ENCODE measurements at places on chromosomes 3 and 15. TPM values are rescaled to one million over a fixed set of nuclear protein-coding genes. Genes with fewer than 3 reads are reported as not detected.
A peak's percentile ranks its signal among the peaks of the same experiment; 100 is the strongest.

The GOLGA8K gene
- 0.41 TPM for total RNA-seq

DNA sequence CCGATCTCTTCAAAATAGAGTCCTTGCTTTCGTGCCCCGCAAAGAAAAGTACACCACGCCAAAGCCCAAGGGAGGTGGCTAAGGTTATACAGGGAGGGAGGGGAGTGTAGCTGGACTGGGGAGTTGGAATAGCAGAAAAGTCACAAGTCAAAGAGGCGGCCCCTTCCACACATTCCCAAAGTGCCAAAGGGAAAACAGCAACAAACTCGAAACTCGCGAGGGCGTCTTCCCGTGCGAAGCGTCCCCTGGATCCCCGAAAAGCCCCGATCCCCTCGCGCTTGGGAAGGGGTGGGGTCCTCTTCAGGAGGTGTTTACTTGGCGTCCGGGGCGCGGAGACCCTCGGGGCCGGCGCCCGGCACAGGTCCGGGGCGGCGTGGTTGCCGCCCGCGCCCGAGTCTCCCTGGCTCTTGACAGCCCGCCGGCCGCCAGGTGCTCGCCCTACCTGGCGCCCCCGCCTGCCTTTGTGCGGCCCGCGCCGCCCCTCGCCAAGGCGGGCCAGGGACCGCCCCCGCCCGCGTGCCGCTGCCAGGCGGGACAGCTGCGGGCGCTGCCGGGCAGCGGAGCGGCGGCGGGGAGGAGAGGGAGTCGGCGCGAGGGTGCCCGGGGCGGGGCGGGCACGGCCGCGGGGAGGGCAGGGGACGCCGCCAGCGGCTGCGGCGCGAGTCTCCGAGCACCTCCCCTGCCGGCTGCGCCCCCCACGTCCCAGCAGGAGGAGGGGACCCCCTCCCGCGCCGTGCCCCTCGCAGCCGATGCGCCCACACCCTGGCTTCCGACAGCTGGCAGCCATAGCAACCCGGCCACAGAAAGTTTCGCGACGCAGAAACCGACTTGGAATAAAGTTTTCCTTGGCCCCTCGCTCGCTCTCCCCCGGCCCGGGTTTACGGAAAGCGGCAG, 966 bp downstream of the MYO1E start:
- H3K36me3 ChIP-seq, result no peaks in the 10 kb centered on the region
- peak overlapping the region; percentile 90 for H3K27ac ChIP-seq

- H3K27ac ChIP-seq, result no peak overlapping the region
- H3K4me3 ChIP-seq, result no peak overlapping the region
- no peak for DNase-seq
- no peaks in the 10 kb centered on the region for H3K4me1 ChIP-seq
These were observed 98.5 kb upstream of the CCDC80 start for GRCh38 chr3:112739252-112739965.

DNA sequence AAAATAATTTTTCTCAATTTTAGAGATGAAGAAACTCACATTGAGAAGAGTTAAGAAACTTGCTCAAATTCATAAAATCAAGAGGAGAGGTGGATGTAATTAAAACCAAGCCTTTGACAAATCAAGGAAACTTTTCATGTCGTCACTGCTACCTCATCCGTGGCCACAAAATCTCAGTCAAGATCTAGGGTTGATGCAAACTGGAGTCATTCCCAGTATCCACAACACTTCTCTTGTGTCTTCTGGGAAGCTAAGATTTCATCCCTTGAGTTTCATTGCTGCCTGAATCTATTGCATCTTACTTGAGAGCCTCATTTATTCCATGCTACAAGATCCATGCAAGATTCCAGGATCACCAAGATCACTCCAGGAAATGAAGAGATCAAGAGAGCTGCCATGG, 5.4 kb upstream of the FBN1 start:
- H3K27ac ChIP-seq, result no peak overlapping the region
- H3K36me3 ChIP-seq, result no peaks in the 10 kb centered on the region
- DNase-seq, result no peak
- no peaks in the 10 kb centered on the region for H3K4me1 ChIP-seq
- H3K4me3 ChIP-seq, result no peak overlapping the region
- no peaks in the 10 kb centered on the region for H3K27me3 ChIP-seq

- H3K4me3 ChIP-seq, result no peak overlapping the region
- H3K27me3 ChIP-seq, result no peaks in the 10 kb centered on the region
- peaks cover 11% of the 10 kb centered on the region for H3K4me1 ChIP-seq
- peak; percentile 70 for DNase-seq
- H3K27ac ChIP-seq, result no peak overlapping the region
These were observed 39.9 kb upstream of the MB21D2 start for GRCh38 chr3:192957441-192958021.

- no peaks in the 10 kb centered on the region for H3K36me3 ChIP-seq
- DNase-seq, result no peak
- no peak overlapping the region for H3K27ac ChIP-seq
- no peak overlapping the region for H3K4me3 ChIP-seq
- H3K27me3 ChIP-seq, result no peaks in the 10 kb centered on the region
These were observed 280.8 kb downstream of the SHQ1 start for GRCh38 chr3:72567474-72567873.

DNA sequence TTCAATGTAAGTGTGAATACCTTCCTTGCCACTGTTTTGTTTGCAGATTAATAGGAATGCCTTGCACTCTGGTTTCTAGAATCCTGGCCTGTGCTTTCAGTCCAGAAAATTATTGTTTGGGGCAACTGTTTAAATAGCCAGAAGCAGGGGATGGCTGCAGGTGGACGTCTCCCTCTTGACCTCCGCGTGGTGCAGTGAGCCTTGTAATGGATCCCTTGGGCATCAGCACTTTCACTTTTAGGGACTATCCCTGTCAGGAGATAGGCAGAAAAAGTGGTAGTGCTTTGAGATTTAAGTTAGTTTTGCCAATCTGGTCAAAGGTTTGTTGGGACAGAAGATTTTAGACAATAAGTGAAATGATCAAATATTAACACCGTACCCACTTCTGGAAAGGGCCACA, 178.6 kb upstream of the BHLHE40 start:
- H3K27ac ChIP-seq, result no peak overlapping the region
- no peak overlapping the region for H3K4me3 ChIP-seq
- no peaks in the 10 kb centered on the region for H3K4me1 ChIP-seq
- H3K27me3 ChIP-seq, result no peaks in the 10 kb centered on the region

DNA sequence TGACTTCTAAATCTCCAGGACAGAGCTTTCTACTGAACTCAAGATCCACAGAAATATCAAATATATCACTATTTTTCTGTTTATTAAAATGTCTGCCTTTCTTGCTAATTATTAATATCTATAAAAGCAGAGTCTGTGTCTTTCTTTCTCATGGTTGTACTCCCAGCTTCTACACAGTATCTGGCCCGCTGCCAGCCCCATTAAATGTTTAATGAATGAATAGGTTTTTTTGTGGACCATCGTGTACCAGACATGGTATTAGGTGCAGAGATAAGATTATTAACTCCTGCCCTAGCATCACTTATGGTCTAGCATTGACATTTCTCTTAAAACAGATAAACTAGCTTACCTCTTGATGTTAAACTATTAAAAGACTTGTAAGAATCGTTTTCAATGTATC, 111.4 kb upstream of the RBMS3 start:
- H3K36me3 ChIP-seq, result no peaks in the 10 kb centered on the region
- H3K4me3 ChIP-seq, result no peak overlapping the region
- no peaks in the 10 kb centered on the region for H3K27me3 ChIP-seq

- no peaks in the 10 kb centered on the region for H3K36me3 ChIP-seq
- no peak overlapping the region for H3K4me3 ChIP-seq
- no peak for DNase-seq
- H3K4me1 ChIP-seq, result peaks cover 6% of the 10 kb centered on the region
- no peak overlapping the region for H3K27ac ChIP-seq
These were observed 127.9 kb downstream of the MYRIP start for GRCh38 chr3:39937315-39937714.

DNA sequence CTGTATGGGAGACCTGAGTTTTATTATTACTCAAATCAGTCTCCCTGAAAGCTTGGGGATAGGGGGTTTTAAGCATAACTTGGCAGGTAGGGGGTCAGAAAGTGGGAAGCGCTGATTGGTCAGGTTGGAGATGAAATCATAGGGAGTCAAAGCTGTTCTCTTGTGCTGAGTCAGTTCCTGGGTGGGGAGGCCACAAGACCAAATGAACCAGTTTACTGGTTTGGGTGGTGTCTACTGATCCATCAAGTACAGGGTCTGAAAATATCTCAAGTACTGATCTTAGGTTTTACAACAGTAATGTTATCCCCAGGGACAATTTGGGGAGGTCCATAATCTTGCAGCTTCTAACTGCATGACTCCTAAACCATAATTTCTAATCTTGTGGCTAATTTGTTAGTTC, 17.8 kb upstream of the IQCF6 start:
- no peaks in the 10 kb centered on the region for H3K36me3 ChIP-seq
- no peak overlapping the region for H3K4me3 ChIP-seq
- H3K27me3 ChIP-seq, result peaks cover 11% of the 10 kb centered on the region
- no peak overlapping the region for H3K27ac ChIP-seq
- H3K4me1 ChIP-seq, result no peaks in the 10 kb centered on the region
- no peak for DNase-seq

DNA sequence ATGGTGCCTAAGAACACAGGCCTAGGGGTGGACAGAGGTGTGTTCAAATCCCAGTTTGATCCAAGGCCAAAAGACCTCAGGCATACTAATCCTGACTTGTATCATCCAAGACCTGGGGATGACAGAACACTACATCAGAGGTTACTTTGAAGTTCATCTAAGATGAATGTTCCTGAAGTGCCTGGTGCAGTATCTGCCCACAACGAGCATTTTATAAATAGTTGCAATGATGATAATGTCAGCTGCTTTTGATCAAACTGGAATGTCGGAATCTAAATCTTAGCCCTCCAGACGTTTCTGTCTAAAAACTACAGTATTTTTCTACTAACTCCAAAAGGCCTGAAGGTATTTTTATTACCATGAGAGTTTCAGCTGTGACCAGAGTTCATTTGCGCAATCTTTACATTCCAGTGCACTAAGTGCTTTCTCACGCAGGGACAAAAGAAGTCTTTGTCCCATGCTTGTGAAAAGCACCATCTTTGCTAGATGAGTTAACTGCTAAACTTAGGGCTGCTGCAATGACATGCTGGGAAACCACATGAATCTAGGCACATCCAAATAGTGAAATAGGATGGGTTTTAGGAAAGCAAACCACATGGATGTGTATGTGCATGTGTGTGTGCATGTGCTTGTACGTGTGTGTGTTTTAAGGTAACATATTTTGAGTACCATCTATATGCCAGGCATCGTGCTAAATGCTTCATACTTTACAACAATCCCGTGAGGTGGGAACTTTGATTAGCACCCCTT, 18.1 kb downstream of the ANXA2 start:
- no peaks in the 10 kb centered on the region for H3K36me3 ChIP-seq
- no peaks in the 10 kb centered on the region for H3K27me3 ChIP-seq
- H3K27ac ChIP-seq, result no peak overlapping the region
- H3K4me3 ChIP-seq, result no peak overlapping the region
- peaks cover 11% of the 10 kb centered on the region for H3K4me1 ChIP-seq

GRCh38 chr3:40191850-40192448, 117.6 kb upstream of the EIF1B start:
- DNase-seq, result peak; percentile 71
- H3K4me1 ChIP-seq, result no peaks in the 10 kb centered on the region
- no peak overlapping the region for H3K4me3 ChIP-seq
- no peaks in the 10 kb centered on the region for H3K27me3 ChIP-seq
